Activated naive CD4-positive, alpha-beta T cell treated with anti-CD3 and anti-CD28 coated beads for 36 hours (primary cell): ENCODE measurements at places on chromosomes 7 and 10.

GRCh38 chr10:72029414-72029813, 58.9 kb downstream of the SPOCK2 start:
- no peak for DNase-seq

- peak; percentile 83 for DNase-seq
These were observed 25.8 kb upstream of the TMEM120A start for GRCh38 chr7:76020031-76020714.

DNA sequence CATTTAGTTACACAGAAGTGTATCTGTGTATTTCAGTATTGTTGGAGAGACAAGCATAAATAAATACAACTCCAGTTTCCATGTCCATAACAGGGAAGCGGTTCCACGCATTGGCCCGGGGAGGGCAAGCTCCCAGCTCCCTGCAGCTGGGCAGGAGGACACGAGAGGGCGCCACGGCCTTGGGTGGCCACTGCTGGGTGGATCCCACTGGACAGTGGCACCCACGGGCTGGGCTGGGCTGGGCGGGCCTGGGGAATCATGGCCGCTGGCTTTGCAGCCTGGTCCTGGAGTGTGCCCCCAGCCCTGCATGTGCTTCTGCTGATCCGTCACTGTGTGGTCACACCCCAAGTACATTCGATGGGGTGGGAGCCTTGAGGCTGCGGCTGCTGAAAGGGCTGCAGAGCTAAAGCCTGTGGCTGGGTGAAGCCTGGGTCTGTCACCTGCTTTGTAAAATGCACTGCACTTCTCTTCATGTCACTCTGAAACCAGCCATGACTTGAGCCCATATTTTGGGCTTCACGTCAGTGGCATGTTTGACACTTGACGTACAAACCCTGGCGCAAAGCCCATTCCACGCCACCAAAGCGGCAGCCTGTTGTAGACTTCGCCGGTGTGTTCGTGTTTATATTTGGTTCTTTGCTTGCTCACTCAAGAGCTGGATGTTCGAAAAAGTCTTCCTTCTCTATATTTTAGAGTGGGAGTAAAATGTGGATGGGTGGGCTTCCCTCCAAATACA, 27.5 kb downstream of the LRRC27 start:
- no peak for DNase-seq

- DNase-seq: no peak
These were observed 21.1 kb downstream of the ZNF282 start for GRCh38 chr7:149216402-149216801.

- DNase-seq: no peak
These were observed 88.4 kb upstream of the EEPD1 start for GRCh38 chr7:36064676-36065075.

DNA sequence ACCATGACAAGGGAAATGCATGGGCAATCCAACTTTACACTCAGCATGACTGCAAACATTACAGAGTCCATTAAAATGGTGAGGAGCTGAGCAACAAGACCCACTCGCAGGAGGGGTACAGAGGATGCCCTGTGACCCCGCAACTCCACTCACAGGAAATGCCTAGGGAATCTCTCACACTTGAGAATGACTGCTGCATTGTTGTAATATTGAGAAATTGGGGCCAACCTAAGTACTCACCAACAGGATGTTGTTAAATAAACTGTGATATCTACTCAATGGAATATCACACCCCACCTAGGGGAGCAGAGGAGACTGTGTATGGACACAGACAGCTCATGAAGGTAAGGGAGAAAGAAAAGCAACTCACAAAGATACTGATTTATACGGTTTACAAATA, 53.4 kb upstream of the CAMK2B start:
- no peak for DNase-seq

DNA sequence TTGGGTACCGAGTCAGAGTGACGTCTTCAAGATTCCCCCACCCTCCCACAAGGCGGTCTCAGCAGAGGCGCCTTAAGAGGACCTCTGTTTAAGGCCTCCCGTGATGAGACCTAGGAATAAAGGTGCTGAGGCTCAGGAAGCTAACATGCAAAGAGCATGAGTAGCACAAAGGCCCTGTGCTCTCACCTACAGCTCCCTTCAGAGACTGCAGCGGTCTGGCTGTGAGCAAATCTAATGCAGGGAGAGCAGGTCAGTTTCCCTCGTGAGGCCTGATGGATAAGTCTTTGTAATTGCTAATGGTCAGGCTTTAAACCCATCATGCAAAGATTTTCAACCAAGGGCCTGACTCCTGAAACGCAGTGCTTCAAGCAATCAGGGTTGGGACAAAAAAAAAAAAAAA, 909.3 kb upstream of the GHITM start:
- no peak for DNase-seq

DNA sequence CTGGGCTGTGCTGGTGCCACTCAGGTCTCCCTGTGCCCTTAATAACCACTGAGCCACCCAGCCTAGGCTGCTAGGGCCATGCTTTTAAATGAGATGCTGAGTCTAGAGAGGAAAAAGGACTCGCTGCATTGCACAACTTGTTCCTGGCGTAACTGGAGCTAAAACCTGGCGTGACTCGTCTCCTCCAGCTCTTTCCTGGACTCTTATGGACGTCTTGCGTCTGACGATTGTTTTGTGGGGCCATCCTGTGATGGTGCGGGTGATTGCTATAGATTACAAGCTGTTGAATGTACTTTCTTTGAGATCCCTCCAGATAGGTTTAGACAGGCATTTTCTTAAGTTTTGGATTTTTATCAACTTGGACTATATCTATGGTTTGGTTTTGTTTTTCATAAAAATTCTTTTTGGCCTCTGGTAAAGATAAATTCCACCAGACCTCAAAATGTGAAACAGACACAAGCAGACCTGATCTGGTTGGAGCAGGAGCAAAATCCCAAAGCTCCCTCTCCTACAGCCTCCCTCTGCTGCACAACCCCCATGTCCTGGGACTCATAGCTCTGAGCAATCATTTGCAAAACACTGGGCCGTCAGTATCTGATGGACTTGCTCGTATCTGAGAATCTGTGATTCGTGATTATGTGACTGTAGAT, 230.3 kb downstream of the ARHGAP12 start:
- no peak for DNase-seq

- DNase-seq: no peak
These were observed 474.9 kb downstream of the KCNMA1 start for GRCh38 chr10:77162697-77163096.

- no peak for DNase-seq
These were observed 126.4 kb downstream of the GNAT3 start for GRCh38 chr7:80385508-80385907.

GRCh38 chr10:60806921-60807320, 28.6 kb downstream of the CDK1 start:
- DNase-seq: no peak

GRCh38 chr10:24259365-24260130, 50.6 kb downstream of the KIAA1217 start:
- no peak for DNase-seq

GRCh38 chr7:100623951-100624824, 11.8 kb downstream of the MOSPD3 start:
- DNase-seq: no peak

DNA sequence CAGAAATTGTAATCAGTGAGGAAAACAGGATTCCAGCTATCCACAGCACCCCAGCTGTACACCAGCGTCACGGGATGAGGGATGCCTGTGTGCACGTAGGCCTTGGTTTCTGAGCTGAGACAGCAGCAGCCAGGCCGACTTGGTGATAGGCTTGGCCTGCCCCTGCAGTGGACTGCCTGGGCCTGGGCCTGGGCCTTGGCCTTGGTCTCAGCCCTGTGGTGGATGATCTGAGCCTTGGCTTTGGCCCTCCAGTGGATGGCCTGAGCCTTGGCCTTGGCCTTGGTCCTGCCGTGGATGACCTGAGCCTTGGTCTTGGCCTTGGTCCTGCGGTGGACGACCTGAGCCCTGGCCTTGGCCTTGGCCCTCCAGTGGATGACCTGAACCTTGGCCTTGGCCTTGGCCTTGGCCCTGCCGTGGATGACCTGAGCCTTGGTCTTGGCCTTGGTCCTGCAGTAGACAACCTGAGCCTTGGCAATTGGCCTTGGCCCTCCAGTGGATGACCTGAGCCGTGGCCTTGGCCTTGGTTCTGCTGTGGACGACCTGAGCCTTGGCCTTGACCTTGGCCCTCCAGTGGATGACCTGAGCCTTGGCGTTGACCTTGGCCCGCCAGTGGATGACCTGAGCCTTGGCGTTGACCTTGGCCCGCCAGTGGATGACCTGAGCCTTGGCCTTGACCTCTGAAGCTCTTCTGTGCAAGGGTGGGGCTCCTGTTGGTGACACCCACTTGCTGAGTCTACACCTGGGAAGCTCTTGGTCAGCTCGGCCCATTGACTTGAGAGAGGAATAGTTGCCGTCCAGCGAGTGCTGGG, 93.8 kb downstream of the CUX1 start:
- DNase-seq: no peak

DNA sequence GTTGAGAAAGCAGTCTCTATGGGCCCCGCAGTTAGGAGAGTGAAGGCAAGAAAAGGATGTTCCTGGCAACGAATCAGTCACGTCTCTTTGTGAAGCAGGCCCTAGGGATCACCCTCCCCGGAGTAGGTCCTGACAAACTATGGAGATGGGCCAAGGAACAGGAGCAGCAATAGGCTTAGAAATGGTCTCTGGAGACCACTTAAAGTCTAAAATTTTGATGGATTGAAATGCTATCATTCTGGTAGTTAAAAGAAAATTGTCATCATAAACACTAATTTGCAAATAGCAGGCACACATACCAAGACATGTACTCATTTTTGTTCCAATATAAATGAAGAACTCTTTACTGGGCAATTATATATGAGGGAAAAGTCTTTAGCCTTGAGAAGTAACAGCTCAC, 123.5 kb downstream of the ITGB8 start:
- DNase-seq: no peak

DNA sequence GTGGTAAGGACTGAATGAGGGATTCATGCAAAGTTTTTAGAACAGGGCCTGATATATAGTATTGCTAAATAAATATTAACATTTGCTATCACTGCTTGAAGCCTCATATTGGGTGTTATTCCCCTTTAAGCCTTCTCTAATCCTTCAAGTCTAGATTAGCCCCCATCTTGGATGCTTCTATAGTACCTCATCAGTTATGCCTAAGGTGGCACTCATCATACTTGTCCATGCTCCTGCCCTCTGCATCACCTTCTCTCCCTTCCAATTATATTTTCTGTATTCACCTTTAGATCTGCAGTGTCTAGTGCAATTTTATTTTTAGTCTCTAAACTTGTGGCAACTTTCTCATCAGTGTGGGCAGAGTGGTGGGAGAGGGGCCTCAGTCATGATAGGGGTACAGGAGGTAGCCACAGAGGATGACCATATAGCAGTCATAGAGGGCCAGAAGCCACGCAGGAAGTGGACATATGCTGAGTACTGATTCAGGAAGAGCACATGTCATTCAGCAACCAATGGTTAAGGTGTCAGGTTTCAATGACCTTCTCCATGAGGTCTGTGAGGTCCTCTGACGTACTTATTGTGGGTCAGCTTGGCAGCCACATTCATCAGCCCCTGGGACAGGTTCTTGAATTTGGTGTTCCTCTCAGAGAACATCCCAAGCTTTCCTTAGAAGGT, 2.5 kb downstream of the ENTPD1 start:
- no peak for DNase-seq

GRCh38 chr10:7397049-7398035, 13.5 kb downstream of the SFMBT2 start:
- DNase-seq: peak; percentile 66

GRCh38 chr10:73744664-73744975, 448 bp downstream of the SEC24C start:
- DNase-seq: peak; percentile 67

GRCh38 chr7:3861941-3862340, 560.9 kb downstream of the SDK1 start:
- DNase-seq: peak; percentile 55

DNA sequence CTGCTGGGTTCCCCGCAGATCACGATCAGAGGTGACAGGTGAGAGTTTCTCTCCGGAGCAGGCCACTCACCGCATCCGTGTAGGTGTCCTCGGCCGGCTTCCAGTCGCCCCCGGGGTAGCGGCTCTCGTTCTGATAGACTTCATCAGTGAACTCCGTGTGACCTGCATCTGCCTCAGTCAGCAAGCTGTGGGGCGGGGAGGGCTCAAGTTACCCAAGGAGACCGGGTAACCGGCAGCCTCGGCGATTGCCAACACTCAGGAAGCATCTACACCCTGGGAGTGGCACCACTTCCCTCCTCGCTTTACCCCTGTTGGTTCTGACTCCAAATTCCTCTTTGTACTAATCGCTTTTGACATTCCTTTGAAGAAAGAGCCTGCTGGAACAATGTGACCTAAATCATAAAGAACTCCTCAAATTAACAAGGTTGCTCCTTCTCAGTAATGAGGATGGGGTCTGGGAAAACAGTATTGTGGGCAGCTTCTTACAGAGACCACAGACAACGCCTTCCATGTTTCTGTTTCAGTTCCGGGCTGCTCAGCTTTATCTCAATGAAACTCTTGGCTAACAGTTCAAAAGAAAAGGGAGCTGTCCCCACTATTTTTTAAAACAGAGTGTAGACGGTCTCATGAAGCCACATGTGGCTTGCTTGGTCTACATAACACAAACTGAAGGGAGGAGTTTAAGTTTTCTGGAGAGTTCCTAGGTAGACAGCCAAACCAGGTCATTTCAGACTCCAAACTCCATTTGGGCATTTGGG, 118.1 kb downstream of the MYOF start:
- DNase-seq: no peak

DNA sequence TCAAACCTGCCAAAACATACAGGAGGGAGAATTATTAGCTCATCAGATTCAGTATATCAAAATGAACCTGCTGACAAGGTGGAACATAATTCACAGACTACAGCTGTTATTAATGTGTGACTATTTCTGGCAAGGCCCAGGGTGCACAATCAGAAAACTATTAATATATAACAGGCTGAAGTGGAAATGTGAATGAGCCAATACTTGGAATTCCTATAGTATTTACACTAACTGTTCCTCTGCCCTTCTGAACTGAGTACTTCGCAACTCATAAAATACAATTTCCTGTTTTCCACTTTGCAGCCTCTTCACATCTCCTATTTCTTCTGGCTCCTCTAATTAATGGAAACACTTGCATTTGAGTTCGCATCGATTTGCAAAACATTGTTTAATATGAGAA, 330.8 kb downstream of the DPP6 start:
- no peak for DNase-seq

- no peak for DNase-seq
These were observed 37.8 kb downstream of the HERPUD2 start for GRCh38 chr7:35657125-35657524.

GRCh38 chr10:33706746-33707145, 372.3 kb upstream of the NRP1 start:
- no peak for DNase-seq

- DNase-seq: peak; percentile 20
These were observed 48.6 kb downstream of the MALSU1 start for GRCh38 chr7:23347682-23348180.

DNA sequence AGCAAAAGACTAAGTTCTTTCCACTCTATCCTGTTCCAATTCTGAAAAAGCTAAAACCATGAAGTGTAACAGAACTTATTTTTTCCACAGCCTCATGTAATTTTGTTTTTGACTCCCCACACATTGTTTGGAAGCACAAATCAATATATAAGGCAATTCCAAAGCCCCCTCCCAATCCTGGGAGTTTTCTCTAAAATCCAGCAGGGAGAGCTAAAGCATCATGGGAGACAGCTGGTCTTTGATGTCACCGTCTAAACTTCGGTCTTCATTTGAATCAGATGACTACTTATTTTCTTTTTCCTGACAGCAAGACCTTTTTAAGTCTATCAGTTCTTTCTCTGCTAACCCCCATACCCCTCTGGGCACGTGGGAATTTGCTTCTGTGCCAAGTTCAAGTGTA, 33.3 kb upstream of the PON1 start:
- no peak for DNase-seq

GRCh38 chr10:69801094-69801433, 642 bp upstream of the COL13A1 start:
- DNase-seq: peak; percentile 61

- DNase-seq: no peak
These were observed 159.8 kb downstream of the DIP2C start for GRCh38 chr10:529468-530230.
